HTR-8/SVneo (cell line): ENCODE measurements at places on chromosomes 2 and 18.

GRCh38 chr2:39455826-39456225 lies 18.7 kb upstream of the MAP4K3 start:
- DNase-seq = no peak

DNA sequence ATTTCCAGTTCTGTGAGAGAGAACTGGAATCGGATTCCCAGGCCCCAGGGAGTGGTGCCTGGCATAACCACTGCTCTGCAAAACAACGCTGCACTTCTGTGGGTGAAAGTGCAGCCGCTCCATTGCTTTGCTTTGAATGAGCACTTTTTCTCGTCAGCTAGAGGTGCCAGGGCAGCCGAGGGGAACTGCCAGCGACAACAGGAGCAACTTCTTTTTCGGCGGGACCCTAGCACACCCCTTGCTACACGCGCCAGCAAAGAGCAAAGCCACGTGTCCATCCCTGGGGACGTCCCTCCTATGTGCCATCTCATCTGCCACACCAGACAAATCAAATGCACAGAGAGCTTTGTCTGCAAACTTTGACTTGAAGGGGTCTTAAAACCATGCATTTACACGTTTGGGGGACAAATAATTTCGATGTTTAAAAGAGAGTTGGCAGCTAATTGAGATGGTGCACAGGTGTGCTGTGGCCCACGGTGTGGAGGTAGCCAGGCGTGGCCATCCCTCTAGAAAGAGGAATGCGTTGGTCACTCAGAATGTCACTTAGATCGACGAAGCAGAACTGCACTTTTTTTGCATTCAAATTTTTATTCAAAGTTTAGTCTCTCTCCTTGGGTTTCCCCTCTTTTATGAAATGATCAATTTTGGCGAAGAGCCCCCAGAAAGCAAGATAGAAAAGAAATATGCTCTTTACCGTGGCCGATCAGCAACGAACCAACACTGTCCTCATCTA lies 151.8 kb downstream of the MBP start:
- DNase-seq = no peak

DNA sequence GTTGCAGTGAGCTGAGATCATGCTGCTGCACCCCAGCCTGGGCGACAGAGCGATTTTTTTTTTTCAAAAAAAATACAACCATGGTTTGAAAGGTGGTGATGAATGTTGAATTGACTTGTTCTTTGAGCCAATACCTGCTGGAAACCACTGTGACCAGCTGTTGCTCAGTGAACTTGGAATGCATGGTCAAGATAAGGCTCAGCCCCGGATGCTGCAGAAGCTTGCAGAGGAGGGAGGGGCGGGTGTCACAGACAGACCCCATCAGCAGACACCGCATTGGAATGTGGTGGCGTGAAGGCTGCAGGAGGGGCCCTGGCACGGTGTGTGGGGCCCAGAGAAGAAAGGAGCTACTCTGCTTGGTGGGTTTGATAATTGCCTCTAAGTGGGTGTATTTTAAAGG lies 91.6 kb downstream of the ITGB1BP1 start:
- DNase-seq = no peak

DNA sequence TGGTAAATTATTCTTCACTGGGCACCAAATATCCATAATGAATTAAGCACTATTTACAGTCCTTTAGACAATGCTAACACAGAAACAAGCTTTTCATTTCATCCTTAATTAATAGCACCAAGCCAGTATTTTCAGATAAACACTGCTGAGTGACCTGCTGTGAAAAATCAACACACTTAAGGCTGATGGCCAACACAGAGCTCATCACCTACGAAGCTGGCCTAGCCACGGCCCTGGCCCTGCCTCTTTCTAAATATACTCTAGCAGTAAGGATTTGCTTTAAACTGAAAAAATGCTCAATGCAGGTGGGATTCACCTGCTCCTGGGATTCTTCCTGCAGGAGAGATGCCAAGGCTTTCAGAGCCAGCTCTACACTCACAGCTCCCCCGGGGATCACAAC lies 18.4 kb downstream of the CYB5A start:
- DNase-seq = no peak

DNA sequence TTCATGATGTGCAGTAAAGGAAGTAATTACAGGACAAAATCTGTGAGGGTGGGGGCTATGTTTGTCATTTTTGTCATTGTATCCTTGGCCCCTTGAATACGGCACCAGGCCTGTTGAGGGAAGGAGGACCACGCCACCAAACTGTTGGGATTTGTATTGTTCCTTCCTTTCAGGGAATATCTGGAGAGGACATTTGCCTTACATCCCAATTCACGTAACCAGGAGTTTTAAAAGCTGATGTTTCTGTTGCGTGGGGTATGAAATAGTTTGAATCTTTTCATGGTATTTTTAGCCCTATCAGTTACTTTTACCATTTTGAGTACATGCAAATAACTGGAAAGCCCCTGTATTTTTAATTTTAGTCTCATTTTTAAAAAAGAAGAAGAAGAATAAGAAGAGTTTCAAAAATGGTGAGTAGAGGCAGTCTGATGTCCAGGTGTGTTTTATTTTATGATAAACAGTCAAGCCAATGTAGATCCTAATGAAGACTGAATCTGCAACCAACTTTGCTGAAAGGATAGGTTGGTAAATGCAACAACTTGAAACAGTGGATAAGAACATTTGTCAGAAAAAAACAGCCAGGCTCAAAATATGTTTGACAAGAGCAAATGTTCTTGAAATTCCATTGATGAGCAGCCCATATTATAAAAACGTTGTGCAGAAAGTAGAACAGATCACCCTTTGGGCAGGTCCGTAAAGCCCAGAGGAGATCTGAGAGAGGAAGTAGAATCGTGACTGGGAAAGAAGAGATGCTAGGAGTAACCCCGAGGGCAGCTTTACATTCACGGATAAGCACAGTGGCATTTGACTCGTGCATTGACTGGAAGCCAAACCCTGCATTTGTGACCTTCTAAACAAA lies 54.5 kb downstream of the RASGRP3 start:
- no peak for DNase-seq

DNA sequence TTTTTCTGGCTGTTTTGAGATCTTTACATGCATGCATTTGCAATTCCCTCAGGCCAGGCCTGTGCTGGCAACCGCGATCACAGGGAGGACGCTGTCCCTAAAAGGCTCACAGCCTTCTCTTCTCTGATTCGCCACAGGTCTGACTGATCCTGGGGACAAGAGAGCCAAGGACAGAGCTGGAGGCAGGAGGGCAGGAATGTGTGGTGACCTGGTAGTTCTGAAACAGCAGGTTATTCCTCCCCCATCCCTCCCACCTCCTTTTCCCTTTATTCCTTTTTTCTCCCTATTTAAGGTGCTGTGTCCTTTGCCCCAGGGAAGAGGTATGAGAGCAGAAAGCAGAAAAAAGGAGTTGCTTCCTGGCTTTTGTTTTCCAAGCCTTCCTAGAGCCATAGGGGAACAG lies 21.9 kb downstream of the TMEM177 start:
- DNase-seq = no peak

- no peak for DNase-seq
Observed at GRCh38 chr2:136319237-136319636, 201.3 kb upstream of the CXCR4 start.

DNA sequence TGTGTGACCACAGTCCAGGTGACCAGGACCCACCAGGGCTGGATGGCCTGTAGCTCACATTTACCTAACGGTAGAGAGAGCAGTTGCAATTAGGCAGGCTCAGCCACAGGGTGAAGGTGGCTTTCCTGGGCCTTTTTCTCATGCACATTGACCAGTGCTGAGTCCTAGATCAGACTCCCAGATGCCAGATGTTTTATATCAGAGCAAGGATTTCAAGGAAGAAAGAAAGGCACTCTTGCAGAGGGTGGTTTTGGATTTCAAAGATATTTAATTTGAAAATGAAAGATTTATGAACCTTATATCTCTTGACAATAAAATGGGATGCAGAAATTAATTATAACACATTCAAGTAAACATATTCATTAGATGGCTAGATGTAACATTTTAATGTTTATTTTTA lies 694.2 kb upstream of the GYPC start:
- no peak for DNase-seq

- no peak for DNase-seq
Observed at GRCh38 chr2:128280158-128280871, 38.4 kb downstream of the HS6ST1 start.

DNA sequence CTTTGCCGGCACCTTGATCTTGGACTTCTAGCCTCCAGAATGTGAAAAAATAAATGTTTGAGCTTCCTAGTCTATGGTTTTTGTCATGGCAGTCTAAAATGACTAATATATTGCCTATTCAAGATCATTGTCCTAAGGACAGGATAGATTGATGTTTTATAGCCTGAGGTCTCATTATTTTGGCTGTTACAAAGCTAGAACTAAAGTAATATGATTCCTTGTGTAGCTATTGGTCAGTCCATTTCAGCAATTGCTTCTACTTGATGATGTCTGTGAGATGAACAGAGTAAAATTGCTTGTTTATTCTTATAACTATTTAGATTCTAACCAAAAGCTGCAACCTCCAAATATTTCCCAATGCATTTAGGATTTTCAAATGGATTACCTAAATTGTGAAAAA lies 145.0 kb downstream of the HRH4 start:
- DNase-seq = no peak

GRCh38 chr2:234497594-234498235 lies 834 bp upstream of the ARL4C start:
- DNase-seq = no peak

DNA sequence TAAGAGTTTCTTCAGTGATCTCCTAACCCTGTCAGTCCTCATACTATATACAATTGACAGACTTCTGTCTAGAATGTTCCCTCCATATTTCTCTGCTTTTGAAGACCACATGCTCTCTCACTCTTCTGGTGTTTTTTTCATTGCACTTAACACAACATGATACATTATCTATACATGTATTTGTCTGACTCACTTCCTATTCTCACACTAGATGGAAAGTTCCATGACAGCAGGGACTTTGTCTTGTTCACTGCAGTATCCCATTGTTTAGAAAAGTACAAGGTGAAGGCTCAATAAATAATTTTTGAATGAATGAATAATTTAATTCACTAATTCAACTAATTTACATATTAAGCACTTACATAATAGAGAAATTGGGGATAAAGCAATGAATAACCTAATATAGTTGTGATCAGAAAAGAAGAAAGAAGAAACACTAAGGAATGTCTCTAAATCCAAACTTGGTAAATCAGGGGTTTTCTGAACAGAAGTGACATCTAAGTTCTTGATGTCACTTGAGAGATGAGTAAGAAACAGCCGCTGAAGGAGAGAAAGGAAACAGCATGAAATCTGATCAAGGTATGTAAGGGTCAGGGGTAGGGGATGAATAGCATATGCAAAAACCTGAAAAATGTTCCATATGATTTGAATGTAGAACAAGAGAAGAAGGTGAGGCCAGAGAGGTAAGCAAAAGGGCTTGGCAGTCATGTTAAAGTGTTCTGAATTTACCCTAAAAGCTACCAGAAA lies 42.4 kb downstream of the MBD2 start:
- no peak for DNase-seq

GRCh38 chr2:218708086-218708485 lies 2.5 kb upstream of the TTLL4 start:
- DNase-seq = no peak

- no peak for DNase-seq
Observed at GRCh38 chr2:164073101-164074074, 337.6 kb upstream of the FIGN start.

GRCh38 chr2:120319686-120320317 lies 26.1 kb upstream of the INHBB start:
- no peak for DNase-seq

DNA sequence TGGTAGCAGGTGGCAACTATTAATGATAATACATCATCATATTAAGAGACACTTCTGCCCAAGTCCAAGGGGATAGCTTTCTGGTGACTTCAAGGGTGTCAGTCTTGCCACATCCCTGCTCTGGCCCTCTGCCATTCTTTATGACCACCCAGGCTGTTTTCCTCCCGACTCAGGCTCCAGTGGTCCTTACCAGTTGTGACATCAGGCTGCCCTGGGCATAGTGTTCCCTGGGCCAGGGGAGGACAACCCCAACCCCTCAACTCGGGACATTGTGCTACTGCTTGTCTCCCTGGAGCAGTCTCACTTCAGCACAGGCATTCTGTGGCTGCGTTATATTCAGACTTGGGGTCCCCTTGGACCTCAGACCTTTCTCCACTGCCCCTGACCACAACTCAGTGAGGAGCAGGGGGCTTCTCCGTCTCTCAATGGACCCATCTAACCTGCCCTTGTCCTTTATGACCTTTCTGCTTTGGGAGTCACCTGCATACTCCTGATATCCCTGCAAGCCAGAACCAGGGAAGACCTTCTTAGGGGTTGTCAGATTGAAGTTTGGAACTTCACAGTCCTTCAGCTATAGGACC lies 12.8 kb downstream of the DNAJB2 start:
- no peak for DNase-seq

DNA sequence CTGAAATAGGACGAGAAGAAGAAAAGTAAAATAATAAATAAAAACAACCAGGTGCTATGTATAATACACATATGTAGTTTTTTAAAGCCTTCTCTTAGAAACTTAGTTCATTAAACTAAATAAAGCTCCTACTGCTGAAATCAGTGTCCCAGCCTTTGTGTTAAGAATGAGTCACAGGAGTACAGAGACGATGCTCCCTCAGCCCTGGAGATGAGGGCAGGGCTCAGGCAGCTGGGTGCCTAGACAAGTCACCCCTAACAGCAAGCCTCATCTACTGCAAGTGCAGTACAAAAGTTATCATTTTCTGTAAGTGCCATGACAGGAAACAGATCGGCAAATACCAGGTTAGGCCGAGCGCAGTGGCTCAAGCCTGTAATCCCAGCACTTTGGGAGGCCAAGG lies 18.2 kb downstream of the KIDINS220 start:
- DNase-seq = no peak

DNA sequence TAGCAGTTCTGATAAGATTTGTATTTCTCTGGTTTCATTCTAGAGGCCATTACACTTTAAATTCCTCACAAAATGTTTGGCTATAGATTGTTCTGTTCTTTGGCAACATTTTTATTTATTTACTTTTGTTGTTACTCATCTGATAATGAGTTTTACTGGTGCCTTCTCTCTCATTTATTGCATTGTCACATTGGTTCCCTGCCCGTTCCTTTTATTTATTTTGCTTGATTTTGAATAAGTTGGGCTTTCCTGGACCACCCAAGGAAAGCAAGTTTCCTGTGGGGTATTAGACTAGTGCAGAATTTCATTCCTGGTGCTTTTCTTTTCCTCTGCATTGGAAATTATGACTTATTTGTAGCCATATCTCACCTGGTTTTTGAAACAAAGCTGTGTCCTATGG lies 232.0 kb downstream of the SOCS6 start:
- DNase-seq = no peak

DNA sequence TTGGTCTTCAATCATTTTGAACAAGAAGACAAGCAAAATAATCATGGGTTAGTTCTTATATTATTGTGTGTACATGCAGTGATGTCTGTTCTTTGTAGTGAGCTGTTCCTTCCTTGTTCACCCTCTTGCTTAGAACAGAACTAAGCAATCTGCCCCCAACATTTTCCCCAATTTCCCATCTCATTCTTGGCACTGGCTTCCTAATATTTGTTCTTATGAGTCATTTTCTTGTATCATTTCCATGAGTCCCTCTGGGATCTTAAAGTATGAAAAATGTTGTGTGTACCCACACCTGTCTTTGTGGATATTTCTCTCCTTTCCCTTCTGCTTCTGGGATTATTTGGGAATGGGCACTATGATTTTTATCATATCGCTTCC lies 3.5 kb upstream of the IL1B start:
- no peak for DNase-seq

GRCh38 chr18:79590191-79591031 lies 89.2 kb upstream of the CTDP1 start:
- no peak for DNase-seq

- no peak for DNase-seq
Observed at GRCh38 chr2:160469164-160469563, 24.4 kb downstream of the RBMS1 start.

GRCh38 chr2:75055820-75056675 lies 97.6 kb downstream of the POLE4 start:
- DNase-seq = no peak

GRCh38 chr18:49646873-49647272 lies 85.0 kb downstream of the LIPG start:
- DNase-seq = no peak
